ENCODE measurements at places on chromosomes 13 and 19. TPM values are rescaled to one million over a fixed set of nuclear protein-coding genes. Genes with fewer than 3 reads are reported as not detected.

Gene ILF3
- 277 TPM for total RNA-seq

- DNase-seq, result no peak
Measured at GRCh38 chr19:17519967-17520366, 8.5 kb downstream of the PGLS start.

Gene DAND5
- total RNA-seq, result not detected

DNA sequence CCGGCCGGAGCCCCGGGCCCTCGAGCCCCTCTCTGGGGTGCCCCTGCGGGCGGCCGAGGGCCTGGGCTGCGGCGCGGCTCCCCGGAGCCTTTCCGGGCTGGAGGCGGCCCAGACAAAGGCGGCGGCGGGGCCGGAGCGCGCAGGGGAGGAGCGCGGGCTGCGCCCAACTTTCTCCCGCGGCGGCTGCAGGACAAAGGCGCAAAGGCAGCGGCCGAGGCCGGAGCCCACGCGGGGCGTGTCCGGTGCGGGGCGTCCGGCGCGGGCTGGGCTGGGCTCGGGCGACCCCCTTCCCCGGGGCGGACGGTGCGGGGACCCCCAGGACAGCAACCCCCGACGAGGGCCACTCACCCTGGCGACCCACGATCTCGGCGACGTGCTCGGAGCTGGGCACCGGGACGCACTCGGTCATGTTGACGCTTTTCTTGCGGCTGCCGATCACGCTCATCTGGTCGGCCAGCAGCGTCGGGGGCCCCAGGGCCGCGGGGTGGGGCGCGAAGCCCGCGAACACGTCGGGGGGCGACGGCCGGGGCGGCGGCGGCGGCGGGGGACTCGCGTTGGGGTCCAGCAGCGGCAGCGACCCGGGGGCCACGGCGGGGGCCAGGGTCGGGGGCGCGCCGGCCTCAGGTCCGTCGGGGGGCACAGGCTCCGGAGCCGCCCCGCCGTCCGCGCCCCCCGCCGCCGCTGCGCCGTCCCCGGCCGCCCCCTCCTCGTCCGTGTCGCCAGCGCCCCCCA, 843 bp downstream of the MEX3D start:
- no peak for DNase-seq

- peak; percentile 28 for DNase-seq
Measured at GRCh38 chr19:50772476-50772875, 2.2 kb downstream of the GPR32 start.

- DNase-seq, result peak; percentile 70
Measured at GRCh38 chr13:45142440-45143345, 22.4 kb downstream of the GTF2F2 start.

DNA sequence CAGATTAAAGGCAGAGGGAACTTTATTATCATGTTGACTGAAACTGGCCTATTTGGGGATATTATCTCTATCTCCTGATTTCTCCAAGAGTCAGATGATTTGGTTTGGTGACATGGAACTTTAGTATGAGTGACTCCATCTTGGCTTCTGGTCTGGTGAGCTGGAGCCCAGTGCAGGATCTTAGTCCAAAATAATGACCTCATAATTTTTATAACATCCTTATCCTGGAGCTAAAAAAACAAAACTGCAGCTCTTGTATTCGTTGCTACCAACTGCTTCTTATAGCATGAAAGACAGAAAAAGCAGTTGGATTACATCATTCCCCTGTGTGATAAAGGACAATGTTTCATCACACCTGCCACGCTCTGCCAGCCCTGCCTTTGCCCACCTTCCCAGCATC, 39.3 kb upstream of the RNF17 start:
- DNase-seq, result no peak

DNA sequence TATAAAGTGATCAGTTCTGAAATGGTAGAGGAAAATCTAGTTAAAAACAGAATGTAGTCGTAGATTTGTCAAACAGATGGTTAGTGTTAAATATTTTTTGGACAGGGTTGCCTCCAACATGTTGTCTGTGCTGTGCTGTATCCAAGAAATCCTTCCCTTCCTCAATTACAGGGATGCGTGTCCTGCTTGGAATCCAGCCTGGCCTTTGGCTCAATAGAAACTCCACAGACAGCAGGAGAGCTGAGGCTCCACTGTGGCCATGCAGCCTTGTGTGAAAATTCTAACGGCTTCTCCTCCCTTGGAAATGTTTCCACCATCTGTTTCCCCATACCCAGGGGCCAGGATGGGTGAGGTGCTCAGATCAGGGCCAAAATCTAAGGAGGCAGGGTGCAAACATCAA, 67.7 kb upstream of the USP29 start:
- no peak for DNase-seq

DNA sequence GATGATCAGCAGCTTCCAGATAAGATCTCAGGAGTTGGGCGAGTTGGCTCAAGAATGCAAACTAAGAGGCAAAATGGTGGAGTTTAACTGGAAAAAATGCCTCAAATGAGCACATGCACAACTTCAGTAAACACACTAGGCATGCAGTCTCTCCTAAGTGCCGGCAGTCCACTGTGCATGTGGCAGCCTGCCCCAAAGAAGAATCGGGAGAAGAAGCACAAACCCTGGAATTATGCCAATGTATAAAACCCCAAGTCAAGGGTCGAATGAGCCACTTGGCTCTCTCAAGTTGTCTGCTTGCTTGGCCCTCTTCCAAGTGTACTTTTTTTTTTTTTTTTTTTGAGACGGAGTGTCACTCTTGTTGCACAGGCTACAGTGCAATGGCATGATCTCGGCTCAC, 53.3 kb upstream of the SLITRK1 start:
- DNase-seq, result no peak

- no peak for DNase-seq
Measured at GRCh38 chr19:6494438-6495036, 7.6 kb downstream of the TUBB4A start.

Gene RNF225
- 0.38 TPM for total RNA-seq

Gene MFSD12
- 57.1 TPM for total RNA-seq

DNA sequence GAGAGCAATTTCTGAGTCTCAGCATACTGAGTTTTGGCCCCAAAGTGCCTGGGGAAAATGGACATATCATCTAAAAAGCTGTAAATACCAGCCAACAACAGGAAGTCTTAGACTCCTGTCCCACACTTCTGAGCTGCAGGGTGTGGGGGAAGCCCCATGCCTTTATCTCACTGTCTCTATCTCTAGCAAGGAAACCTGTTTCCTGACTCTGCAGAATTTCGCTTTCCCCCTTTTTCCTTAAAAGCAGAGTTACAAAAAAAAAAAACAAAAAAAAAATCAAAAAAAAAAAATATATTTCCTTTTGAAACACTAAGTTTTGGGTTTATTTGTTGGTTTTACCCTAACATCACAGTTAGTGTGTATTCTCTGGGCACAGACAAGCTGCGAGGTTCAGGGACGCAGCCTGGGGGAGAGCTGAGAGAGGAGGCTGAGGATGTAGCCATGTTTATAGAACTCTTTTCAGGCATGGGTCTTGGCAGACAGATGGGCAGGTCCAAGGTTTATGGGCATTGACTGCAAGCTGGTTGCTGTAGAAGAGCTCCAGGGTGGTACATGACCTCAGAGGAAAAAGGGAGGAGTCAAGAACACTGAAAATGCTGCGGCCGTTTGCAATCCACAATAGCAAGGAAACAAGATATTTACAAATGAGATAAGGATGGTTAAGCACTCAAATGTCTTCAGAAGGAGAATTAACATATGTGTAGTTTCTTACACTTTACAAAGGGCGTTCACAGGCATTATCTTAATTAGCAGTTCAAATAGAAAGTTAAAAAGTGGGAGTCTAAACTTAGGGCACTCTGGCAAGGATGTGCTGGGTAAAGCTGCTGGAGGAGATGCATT, 4.9 kb downstream of the MBNL2 start:
- DNase-seq, result no peak

DNA sequence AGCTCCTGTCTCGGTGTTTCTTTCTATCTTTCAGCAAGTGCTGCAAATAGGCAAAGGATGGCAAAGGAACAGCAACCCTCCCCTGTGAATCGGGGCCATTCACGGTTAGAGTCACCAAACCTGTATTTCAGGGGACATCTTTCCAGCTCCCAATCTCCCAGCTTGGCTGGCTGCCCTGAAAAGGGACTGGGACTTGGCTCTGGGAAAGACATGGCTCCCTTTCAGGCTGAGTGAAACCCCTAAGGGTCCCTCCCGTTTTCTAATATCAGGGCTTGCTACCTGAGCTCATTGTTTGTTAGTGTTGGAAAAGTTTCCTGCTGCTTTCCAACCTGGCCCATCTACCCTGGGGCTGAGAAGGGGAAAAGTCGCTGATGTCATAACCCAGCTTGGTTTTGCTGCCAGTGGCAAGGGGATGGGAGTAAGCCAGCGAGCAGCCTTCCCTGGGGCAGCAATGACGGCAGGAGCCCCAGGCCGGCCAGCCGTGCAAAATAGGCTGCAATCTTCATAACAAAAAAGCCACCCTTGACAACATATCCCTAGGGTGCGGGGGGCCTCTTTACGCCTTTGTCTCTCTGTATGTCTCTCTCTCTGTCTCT, 29.9 kb downstream of the SERP2 start:
- no peak for DNase-seq

GRCh38 chr19:51257471-51257870, 6.6 kb downstream of the SIGLECL1 start:
- no peak for DNase-seq

- peak; percentile 13 for DNase-seq
Measured at GRCh38 chr13:106078191-106078590, 457.3 kb downstream of the EFNB2 start.

GRCh38 chr19:3443840-3444694, 36.3 kb downstream of the SMIM24 start:
- no peak for DNase-seq

GRCh38 chr19:5837761-5838352, 1.6 kb downstream of the FUT6 start:
- no peak for DNase-seq

DNA sequence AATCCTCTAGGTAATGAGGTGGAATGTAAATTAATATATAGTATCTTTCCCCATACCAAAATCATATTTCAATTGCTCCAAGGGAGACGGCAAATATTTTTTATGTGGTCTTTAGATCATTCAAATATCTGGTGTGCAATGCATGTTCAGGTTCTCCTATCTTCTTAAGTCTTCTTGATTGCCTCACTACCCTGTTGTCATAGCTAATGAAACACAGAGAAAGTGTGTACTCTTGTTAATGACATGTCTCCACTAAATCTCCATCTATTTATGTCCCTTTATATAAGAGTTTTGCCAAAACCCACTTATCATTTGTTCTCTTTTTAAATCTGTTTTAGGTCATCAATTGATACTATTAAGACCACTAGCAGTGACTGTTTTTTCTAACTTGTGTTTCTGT, 6.6 kb downstream of the STARD13 start:
- no peak for DNase-seq

Gene ERVK3-1
- total RNA-seq, result 47.4 TPM

- DNase-seq, result peak; percentile 35
Measured at GRCh38 chr13:110329258-110329657, 22.2 kb downstream of the COL4A2 start.

Gene NOTCH3
- total RNA-seq, result 48.2 TPM

DNA sequence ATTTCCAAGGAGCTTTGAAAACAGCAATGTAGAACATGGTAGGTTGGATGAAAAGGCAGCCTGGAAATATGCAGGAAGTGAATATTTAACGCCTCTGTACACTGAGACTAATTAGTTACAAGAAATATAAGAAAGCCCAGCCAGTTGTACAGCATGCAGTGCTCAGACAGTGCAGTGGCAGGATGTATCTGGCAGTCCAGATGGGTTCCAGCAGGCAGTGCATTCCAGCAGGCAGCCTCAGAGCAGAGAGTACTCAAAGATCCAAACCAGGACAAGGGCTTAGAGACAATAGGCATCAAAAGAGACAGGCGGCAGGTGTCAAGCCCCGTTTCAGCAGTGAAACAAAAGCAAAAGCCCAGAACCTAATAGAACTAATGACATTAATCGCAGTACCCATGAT, 2776.3 kb downstream of the PCDH9 start:
- no peak for DNase-seq

Gene ZNF610
- total RNA-seq, result 4.4 TPM

DNA sequence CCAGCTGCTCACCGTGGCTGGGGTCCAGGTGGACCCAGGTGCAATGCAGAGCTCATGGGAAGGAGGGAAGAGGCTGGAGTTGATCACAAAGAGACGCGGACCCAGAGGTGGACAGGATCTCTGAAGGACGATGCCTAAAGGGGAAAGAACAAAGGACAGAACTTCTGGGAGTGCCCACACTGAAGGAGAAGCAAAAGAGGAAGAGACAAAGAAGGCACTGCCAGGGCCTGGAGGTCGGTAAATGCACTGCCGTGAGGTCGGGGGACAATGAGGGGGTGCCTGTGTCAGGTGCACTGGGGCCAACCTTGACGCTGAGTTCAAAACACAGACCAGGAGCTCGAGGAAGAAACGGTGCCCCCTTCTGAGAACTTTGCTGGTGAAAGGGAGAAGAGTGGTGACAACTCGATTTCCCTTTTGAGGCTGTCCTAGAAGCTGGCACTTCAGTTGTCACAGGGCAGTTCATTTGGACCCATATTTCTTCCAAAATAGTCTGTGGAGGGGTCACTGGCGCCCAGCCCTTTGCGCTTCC, 55.6 kb downstream of the GJA3 start:
- DNase-seq, result no peak

Gene ZNF345
- 7.2 TPM for total RNA-seq

Gene SHISA7
- total RNA-seq, result not detected

DNA sequence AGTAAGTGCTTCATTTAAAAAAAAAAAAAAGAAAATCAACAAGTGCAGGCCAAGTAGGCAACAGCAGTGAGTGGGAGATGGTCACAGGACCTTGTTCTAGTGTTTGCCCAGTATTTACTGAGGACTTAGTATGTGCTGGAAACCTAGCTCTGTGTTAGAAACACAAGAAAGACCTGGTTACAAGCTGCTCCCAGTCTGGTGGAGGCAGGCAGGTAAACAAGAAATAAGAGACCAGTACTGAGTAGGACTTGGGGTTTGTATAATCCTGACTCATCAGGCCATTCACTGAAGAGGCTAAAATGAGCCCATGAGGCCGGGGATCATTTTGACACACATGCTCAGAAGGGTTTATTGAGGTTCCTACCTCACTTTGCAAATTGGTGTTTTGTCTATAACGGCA, 21.5 kb upstream of the SERPINE3 start:
- DNase-seq, result no peak

DNA sequence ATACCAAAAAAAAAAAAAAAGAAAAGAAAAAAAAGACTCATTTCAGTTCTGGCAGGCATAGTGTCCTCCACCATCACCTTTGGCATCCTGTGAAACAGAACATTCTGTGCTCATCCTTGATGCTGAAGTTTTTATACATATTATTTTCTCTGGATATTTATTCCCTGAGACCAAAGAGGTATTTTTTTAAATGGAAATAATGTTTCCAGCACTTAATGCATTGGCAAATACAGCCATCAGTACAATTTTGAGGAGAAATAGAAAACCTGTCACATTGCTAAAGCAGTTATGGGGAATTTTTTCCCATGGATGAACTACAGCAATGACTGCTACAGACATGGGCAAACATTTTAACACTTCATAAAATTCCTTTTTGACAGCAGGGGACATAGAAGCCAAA, 312.4 kb downstream of the DNAJC15 start:
- DNase-seq, result no peak

- DNase-seq, result no peak
Measured at GRCh38 chr13:76745261-76746200, 140.7 kb downstream of the KCTD12 start.

DNA sequence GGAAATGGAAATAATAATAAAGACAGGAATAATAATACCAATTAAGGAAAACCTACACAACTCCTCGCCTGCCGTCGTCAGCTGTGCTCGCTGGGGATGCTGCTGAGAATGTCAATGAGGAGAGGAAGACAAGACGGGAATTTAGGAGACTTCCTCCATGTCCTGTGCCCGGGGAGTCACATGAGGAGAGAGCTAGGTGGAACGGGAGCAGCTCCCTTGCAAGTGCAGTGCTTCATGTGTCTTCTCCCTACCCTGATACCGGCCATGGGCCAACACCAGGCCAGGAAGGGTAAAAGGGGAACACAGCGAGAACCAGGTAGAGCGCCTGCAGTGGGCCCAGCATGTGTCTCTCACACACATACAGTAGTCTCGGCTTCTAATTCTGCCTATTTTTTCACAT, 11.8 kb downstream of the DOCK9 start:
- DNase-seq, result no peak

Data from SJCRH30 (cell line).